ENCODE measurements at places on chromosomes 16 and 17.
A peak's percentile ranks its signal among the peaks of the same experiment; 100 is the strongest.

GRCh38 chr16:3252967-3253366 lies 3.5 kb downstream of the MEFV start:
- DNase-seq = no peak

GRCh38 chr17:2150806-2151205 lies 95.9 kb downstream of the HIC1 start:
- DNase-seq = no peak

DNA sequence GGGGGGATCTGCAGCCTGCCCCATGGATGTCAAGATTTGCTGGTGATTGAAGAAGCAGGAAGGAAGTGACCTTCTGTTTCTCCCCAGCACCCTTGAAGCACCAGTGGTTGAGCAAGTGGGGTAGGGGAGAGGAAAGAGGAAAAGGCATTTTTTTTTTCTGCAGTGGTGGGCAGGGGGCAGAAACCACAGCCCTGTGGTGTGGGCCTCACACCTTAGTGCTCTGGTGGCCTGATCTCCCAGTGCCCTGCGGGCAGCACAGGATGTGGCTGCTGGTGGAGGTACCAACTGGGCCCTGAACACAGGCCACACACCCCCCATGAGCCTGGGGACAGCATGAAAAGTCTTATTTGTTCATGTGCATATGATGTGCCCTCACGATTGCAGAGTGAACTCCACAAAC lies 7.1 kb downstream of the ITGAD start:
- no peak for DNase-seq

DNA sequence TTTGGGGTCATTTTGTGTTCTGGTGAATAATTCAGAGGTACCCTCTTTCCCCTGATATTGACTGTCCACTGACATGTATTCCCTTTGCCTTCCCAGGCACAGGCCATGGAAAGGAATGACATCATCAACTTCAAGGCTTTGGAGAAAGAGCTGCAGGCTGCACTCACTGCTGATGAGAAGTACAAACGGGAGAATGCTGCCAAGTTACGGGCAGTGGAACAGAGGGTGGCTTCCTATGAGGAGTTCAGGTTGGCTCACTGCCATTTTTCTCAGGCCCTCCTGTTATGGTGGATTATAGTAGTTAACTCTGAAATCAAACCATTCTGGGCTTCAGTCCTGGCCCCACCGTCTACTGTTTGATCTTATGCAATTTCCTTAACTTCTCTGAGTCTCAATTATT lies 1.6 kb upstream of the EFTUD2 start:
- DNase-seq = no peak

- peak; percentile 33 for DNase-seq
These were observed 231.1 kb upstream of the CDH5 start for GRCh38 chr16:66135421-66135831.

GRCh38 chr17:746783-747629 lies 5.1 kb downstream of the GEMIN4 start:
- no peak for DNase-seq

DNA sequence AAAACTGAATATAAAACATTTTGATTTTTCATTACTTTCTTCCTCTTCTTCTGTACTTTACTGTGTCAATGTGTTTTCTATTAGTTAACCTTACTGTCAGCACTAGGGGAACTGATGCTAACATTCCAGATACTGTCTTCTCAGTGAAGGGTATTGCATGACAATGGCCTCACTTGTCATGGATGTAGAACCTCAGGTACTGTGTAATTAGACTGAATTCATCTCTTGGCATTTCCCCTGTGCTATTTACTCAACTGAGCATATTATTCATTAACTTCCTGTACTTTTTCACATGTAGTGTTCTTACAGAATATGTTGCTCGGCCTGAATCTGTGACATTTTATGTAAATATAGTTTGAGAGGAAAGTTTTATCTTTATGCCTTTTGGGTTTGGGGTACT lies 237.0 kb downstream of the CA10 start:
- DNase-seq = no peak

DNA sequence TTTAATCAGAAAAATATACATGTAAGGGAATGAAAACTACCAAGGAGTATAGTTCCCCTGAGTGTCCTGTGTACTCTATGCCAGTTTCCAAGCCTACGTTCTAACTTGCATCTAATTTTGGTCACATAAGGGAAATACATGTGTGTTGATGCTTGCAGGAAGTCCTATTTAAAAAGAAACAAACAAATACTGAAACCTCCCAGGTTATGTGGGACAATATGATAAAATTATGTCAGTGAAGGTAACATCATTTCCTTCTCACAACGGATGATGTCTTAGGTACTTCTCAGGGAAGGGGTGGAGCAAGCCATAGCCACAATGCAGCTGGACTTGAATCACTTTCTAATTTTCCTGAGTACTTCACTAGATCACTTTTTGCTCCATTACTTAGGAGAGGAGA lies 115.9 kb downstream of the ZFHX3 start:
- DNase-seq = no peak

DNA sequence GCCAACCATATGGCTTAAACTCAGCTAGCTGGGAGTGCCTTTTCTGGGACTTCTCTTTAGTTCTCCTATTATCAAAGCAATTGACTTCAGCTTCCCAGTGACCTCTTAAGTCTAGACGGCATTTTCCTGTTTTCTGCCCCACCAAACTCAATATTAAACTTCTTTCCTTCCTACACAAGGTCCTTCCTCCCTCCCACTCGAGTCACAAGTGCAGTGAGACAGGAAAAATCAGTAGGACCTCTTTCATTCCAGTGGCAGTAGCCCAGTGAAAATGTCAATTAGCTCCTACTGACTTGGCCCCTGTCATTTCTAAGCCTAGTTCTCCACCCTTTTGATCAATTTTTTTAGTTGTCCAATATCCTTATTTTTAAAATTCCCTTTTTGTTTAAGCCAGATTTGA lies 9.6 kb upstream of the NACA2 start:
- no peak for DNase-seq

DNA sequence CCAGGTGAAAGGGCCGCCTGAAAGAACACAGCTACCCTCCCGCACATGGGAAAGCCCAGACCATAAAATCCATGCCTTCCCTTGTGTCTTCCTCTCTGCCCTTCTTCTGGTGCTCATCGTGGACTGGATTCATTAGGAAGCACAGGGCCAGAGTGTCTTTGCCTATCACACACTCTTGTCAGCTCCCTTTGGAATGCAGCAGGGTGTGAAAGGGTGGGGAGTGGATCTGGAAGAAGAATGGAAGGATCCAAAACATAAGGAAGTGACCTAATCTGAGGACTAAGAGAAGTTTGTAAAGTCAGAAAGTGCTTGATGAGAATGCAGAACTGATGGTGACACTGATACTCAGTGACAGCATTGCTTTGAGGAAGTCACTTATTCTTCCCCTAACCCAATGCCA lies 1147.3 kb upstream of the GOT2 start:
- DNase-seq = no peak

DNA sequence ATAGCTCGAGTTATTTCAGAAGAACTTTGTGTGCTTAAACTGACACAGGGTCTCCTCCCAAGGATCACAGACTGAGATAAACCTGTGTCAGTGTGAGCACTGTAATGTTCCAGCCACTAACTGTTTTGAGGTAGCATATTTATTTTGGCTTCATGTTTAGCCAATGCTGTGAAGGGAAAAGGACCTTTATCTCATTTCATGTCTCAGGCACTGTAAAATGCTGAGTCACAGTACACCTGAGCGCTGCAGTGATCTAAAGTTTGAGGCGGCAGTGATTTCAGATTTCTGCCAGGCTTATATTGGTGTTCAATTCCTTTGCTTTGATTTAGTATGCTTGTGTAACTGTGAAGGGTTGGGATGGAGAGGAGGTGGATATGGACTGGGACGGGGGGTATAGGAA lies 3.1 kb upstream of the DNAJA2 start:
- DNase-seq = no peak

- DNase-seq = no peak
These were observed 17.5 kb downstream of the HS3ST4 start for GRCh38 chr16:25709213-25709612.

GRCh38 chr16:19583665-19584300 lies 28.3 kb downstream of the VPS35L start:
- no peak for DNase-seq

GRCh38 chr16:2701272-2701671 lies 18.8 kb downstream of the PRSS27 start:
- DNase-seq = no peak

DNA sequence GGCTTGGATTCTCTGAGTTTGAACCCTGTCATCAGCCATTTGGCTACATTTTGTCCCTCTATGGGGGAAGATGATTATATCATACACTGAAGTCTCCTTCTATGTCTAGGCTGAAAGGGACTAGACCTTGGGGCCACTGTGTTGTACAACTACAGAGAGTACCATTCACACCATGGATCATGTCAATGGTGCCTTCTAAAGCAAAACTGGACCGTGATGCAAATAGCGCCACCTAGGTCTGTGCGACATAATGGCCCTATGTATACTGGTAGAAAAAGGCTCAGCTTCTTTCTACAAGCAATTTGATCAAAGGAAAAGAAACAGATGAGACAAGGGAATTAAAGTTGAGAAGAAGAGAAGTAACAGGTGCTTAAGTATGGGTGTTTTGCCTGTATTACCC lies 100.7 kb downstream of the LYRM1 start:
- DNase-seq = no peak

DNA sequence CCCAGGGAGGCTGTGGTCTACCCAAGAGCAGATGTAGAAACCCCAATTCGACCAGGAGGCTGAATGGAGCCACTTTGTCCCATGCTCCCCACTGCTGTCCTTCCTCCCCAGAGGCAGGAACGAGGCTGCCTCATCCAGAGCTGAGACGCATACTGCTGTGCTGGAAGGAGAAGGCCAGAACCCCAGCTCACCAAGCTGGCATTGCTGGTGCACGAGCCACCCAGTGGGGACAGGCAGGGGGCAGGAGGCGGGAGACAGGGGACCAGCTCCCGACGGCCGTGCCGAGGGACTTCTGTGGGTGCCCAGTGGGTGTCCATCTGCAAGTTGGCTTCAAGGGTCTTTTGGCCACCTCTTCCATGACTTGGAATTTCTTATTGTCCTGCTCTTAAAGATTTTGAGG lies 66.6 kb downstream of the NTN1 start:
- DNase-seq = no peak

GRCh38 chr17:56480501-56480900 lies 113.0 kb upstream of the NOG start:
- DNase-seq = no peak

DNA sequence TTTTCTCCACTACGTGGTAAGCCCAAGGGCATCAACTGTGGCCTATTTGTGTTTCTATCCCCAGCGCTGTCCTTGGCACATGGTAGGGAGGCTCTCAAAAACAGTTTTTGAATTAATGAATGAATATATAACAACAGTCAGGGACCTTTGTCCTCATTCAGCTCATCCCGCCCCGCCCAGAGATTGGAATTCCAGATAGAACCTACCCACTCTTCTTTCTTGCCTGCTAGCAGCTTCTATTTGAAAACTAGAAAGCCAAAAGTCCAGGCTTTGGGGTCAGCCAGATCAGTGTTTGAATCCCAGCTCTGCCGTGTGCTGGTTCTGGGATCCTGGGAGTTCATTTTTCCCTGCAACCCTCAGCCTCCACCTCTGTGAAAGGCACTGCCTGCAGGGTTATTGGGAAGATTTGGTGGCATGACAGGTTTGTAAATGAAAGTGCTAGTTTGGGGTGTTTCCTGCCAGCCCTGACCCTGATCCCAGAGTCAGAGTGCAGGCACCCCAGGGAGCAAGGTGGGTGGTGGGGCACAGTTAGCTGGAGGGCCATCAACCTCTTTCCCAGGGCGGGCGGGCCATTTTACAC lies 4.5 kb downstream of the NHERF1 start:
- no peak for DNase-seq

- no peak for DNase-seq
These were observed 26.5 kb upstream of the ZFHX3 start for GRCh38 chr16:73074382-73074781.

GRCh38 chr16:27251541-27252205 lies 16.9 kb downstream of the NSMCE1 start:
- DNase-seq = no peak

DNA sequence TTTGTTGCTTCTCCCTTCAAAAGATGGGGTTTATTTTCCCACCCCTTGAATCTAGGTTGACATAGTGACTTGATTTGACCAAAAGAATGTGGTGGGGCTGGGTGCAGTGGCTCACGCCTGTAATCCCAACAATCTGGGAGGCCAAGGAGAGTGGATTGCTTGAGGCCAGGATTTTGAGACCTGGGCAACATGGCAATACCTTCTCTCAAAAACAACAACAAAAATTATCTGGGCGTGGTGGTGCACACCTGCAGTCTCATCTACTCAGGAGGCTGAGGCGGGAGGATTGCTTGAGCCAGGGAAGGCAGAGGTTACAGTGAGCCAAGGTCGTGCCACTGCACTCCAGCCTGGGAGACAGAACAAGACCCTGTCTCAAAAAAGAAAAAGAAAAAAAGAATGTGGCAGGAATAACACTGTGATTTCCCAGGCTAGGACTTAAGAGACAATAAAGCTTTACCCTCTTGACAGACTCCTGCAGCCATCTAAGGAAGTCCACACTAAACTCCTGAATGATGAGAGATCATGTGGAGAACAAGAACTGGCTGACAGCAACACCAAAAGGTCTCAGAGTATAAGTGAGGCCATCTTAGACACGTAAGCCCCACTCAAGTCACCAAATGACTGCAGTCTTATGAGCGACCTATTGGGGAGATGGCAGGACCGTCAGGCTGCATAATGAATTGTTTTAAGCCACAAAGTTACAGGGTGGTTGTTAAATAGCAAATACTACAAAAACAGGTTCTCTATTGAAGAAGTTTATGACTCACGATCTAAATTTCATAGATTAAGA lies 37.0 kb downstream of the FBXL20 start:
- no peak for DNase-seq

DNA sequence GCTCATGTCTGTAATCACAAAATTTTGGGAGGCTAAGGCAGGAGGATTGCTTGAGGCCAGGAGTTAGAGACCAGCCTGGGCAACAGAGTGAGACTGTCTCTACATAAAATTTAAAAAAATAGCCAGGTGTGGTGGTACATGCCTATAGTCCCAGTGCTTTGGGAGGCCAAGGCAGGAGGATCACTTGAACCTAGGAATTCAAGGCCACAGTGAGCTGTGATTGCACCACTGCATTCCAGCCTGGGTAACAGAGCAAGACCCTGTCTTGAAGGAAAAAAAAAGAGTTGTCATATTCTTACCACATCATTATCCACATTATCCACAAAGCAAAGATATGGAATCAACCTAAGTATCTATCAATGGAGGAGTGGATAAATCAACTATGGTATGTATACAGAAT lies 21.0 kb upstream of the MAPK3 start:
- no peak for DNase-seq

DNA sequence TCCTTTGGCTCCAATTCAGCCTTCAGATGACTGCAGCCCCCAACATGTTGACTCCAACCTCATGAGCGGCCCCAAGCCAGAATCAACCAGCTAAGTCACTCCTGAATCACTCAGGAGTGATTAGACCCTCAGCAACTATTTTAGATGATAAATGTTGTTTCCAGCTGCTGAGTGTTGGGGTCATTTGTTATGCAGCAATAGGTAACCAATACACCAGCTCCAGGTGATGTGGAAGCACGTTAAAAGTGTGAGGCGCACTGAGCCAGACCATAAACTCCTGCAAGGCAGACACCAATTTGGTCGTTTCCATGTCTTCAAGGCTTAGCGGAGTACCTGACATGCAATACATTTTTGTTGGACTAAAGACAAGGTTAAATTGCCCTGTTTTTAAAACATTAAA lies 17.5 kb downstream of the COQ7 start:
- DNase-seq = no peak

Data from right kidney (tissue), 9 donors.